Hepatocyte (in vitro differentiated cells): ENCODE measurements at places on chromosomes 5 and 9. TPM values are rescaled to one million over a fixed set of nuclear protein-coding genes. Genes with fewer than 3 reads are reported as not detected.

MLLT3 gene
- polyA plus RNA-seq = 13.6 and 13.7 TPM in 2 replicates

TJP2 gene
- 67.2 and 69.9 TPM in 2 replicates for polyA plus RNA-seq

TMCO6 gene
- polyA plus RNA-seq = 9.3 and 13.1 TPM in 2 replicates

ENC1 gene
- 35.9 and 58.8 TPM in 2 replicates for polyA plus RNA-seq

PRLR gene
- polyA plus RNA-seq = 21.8 and 24.7 TPM in 2 replicates

PCDHGA11 gene
- polyA plus RNA-seq = 1.8 TPM in 2 replicates

PCDHGA5 gene
- not detected in 2 replicates for polyA plus RNA-seq

GABBR2 gene
- 0.28 and 1.3 TPM in 2 replicates for polyA plus RNA-seq

TMEM252 gene
- 0.16 and 0.41 TPM in 2 replicates for polyA plus RNA-seq

INSL4 gene
- 0.38 and 0.68 TPM in 2 replicates for polyA plus RNA-seq

ARSI gene
- 27.1 and 42.8 TPM in 2 replicates for polyA plus RNA-seq

ST8SIA4 gene
- 1.8 and 3.1 TPM in 2 replicates for polyA plus RNA-seq
